IMR-90 (cell line): ENCODE measurements at places on chromosomes 5 and 9.

- H3K27ac ChIP-seq = no peak overlapping the region
- no peaks in the 10 kb centered on the region; the same call in none of the 2 replicates for H3K27me3 ChIP-seq
- no peaks in the 10 kb centered on the region for H3K4me1 ChIP-seq
- DNase-seq = no peak
Observed at GRCh38 chr5:62139741-62140140, 166.3 kb upstream of the KIF2A start.

DNA sequence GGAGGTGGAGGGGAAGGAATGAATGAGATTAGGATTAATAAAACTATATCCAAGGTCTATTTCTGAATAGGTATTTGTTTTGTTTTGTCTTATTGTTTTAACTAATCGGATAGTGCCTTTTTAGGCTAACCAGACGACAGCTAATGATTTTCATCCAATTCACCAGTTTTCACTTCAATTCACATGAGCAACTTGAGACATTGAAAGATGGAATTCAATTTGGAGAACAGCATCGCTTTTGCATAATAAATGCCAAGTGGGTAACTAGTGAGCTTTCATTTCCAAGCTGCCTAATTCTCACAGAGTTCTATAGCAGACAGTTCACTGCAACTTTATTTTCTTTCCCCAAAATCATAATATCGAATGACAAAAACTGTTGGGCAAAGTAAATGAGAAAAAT lies 5.0 kb downstream of the AGXT2 start:
- no peaks in the 10 kb centered on the region for H3K27me3 ChIP-seq
- no peak overlapping the region for H3K27ac ChIP-seq
- no peaks in the 10 kb centered on the region for H3K36me3 ChIP-seq

- no peaks in the 10 kb centered on the region for H3K27me3 ChIP-seq
- H3K36me3 ChIP-seq = peaks cover 16% of the 10 kb centered on the region; the same call in 1 of the 2 replicates
- no peak overlapping the region for H3K27ac ChIP-seq
Observed at GRCh38 chr9:134408939-134409737, 82.9 kb downstream of the RXRA start.

DNA sequence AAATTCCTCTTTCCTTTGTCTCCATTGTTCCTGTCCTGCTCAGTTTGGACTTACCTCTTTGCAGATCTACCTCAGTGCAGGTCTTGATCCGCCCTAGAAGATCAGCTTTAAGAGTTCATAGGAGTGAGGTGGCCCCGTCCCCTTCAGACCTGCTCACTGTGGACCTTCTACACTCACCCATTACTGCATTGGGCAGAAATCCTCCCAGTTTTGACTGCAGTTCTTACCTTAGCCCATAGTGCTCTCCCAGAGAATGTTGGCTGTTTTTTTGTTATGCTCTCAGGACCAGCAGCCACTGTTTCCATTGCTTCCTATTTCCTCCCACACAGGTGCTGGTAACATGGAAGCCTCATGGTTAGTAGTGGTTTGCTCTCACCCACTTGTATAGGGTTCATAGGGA lies 63.3 kb downstream of the GALNT10 start:
- no peak overlapping the region for H3K4me3 ChIP-seq
- H3K36me3 ChIP-seq = no peaks in the 10 kb centered on the region
- no peak overlapping the region for H3K27ac ChIP-seq
- no peaks in the 10 kb centered on the region for H3K27me3 ChIP-seq
- no peaks in the 10 kb centered on the region for H3K4me1 ChIP-seq

- H3K27me3 ChIP-seq = no peaks in the 10 kb centered on the region
- H3K27ac ChIP-seq = no peak overlapping the region
- DNase-seq = no peak
Observed at GRCh38 chr5:95068289-95068910, 216.5 kb downstream of the MCTP1 start.

DNA sequence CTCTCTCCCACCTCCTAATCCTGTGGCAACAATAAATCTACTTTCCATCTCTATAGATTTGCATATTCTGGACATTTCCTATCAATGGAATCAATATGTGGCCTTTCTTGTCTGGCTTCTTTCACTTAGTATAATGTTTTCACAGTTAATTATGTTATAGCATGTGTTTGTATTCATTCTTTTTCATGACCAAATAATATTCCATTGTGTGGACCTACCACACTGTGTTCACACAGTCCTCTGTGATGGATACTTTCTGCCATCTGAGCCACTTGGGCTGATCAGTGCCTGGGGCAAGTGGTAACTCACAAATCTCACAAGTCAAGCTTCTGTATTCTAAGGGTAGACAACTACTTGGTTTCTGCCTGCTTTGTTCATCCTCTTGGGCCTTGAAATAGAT lies 48.7 kb upstream of the POMT1 start:
- H3K4me3 ChIP-seq = no peak overlapping the region
- H3K36me3 ChIP-seq = peaks cover 45% of the 10 kb centered on the region
- no peak for DNase-seq
- H3K27ac ChIP-seq = no peak overlapping the region
- no peaks in the 10 kb centered on the region for H3K27me3 ChIP-seq

DNA sequence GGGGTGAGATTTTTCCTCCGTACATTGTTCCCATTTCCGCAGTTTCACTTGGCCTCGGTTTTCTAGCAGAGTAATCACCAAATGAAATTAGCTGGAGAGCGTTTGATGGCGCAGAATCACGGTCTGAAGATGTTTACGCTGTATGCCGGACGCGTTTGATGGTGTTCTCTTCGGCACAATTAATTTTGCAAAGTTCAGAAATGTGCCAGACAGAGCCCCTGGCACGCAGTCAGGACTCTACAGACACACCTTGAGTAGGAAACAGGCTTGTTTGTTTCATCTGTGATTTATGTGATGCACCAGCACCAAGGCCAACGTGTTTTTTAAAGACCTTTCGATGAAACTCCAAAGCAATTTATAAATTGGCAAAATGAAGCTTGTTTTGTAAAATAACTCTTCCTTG lies 863 bp upstream of the LIFR start:
- no peaks in the 10 kb centered on the region for H3K4me1 ChIP-seq
- H3K36me3 ChIP-seq = no peaks in the 10 kb centered on the region
- DNase-seq = no peak
- peak overlapping the region; percentile 97 for H3K27ac ChIP-seq
- H3K27me3 ChIP-seq = peaks cover 4% of the 10 kb centered on the region; the same call in 1 of the 2 replicates
- H3K4me3 ChIP-seq = peak overlapping the region; percentile 63

DNA sequence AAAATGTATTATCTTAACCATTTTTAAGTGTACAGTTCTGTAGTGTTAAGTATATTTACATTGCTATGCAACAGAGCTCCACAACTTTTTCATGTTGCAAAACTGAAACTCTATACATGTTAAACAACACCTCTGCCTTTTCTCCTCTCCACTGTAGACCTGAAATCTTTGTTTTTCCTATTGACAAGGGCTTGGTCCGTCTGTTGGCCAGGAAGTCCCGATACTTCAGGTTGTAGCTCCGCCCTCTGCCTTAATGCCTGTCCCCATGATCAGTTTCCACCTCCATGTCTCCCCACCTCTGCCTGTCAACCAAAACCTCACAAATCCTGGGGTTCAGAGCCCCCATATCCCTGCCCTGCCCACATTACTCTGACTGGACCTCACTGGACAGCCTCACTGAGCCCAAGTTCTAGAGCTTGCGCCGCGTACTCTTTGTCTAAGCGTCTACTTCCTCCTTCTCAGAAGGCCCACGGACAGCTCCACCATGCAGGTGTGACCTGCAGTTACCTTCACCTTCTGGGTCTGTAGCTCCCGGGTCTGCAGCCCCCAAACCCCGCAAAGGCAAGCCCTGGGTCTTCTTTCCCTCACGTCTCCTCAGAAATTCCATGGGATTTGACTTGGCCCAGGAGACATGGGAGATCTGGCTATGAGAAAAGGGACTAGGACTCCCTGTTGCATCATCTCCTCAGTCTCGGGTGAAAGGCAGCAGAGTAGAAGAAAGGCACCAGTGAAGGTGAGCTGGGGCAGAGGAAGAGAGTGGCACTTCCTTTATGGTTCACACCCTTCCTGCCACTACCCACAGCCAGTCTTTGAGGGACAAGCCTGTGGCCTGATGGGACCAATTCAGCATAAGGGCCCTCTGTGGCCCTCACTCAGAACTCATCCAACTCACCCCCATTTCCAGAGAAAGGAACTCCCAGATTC lies 8.0 kb downstream of the GLIPR2 start:
- DNase-seq = no peak
- peaks cover 24% of the 10 kb centered on the region for H3K4me1 ChIP-seq
- H3K36me3 ChIP-seq = peaks cover 48% of the 10 kb centered on the region

DNA sequence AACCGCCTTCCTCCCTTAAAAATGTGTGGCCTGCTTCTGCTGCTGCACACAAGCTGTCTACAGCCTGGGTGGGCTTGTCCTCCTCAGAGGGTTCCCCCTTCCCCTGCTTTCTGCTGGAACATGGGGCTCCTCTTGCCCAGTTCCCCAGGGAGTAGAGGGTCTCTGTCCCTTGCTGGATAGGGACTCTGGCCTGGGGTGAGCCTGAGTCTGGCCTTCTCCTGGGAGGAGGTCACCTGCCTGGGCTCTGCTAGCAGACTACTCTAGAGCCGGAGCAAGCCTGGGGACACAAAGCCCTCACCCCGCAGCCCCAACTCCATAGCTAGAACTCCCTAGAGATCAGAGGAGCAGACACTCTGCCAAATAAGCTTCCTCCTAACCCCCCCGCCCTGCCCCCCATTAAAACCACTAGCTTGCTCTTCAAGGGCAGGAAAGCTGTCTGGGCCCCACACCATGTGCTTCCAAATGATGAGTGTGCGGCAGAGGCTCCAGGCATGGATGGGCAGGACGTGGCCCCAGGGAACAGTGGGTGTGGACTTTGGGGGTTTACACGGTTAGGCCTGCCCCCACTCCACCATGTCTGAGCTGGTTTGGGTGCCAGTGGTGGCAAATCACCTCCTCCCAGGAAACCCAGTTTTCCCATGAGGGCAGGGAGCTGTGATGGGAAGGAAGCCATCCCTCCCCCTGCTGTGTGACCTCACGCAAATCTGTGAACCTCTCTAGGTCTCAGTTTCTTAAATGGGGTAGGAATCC lies 10.0 kb downstream of the TCF7 start:
- no peaks in the 10 kb centered on the region for H3K27me3 ChIP-seq
- DNase-seq = peak; percentile 69
- H3K36me3 ChIP-seq = peaks cover 6% of the 10 kb centered on the region
- H3K27ac ChIP-seq = peak overlapping the region; percentile 25; the same call in 1 of the 2 replicates

GRCh38 chr9:21154018-21154608 lies 12.3 kb downstream of the IFNA21 start:
- no peaks in the 10 kb centered on the region for H3K27me3 ChIP-seq
- peak; percentile 1 for DNase-seq
- no peaks in the 10 kb centered on the region for H3K4me1 ChIP-seq
- no peak overlapping the region for H3K27ac ChIP-seq
- H3K4me3 ChIP-seq = no peak overlapping the region

GRCh38 chr5:150527808-150528207 lies 19.9 kb downstream of the NDST1 start:
- H3K27me3 ChIP-seq = no peaks in the 10 kb centered on the region
- no peak for DNase-seq
- peaks cover 31% of the 10 kb centered on the region for H3K4me1 ChIP-seq
- peaks cover 45% of the 10 kb centered on the region for H3K36me3 ChIP-seq
- H3K27ac ChIP-seq = no peak overlapping the region
- H3K4me3 ChIP-seq = no peak overlapping the region

- no peak overlapping the region for H3K4me3 ChIP-seq
- no peaks in the 10 kb centered on the region for H3K27me3 ChIP-seq
- H3K27ac ChIP-seq = no peak overlapping the region
- H3K36me3 ChIP-seq = 0 out of 2 replicates have a peak, but pooled peaks cover 1% of the 10 kb centered on the region
- H3K4me1 ChIP-seq = no peaks in the 10 kb centered on the region
Observed at GRCh38 chr9:34262971-34263370, 66.1 kb downstream of the KIF24 start.

- H3K27me3 ChIP-seq = no peaks in the 10 kb centered on the region
- no peaks in the 10 kb centered on the region for H3K36me3 ChIP-seq
- H3K27ac ChIP-seq = peak overlapping the region; percentile 68
- H3K4me3 ChIP-seq = no peak overlapping the region
- peak; percentile 75 for DNase-seq
Observed at GRCh38 chr9:16044579-16044881, 491.7 kb downstream of the CCDC171 start.

GRCh38 chr5:75551471-75551870 lies 39.8 kb downstream of the POLK start:
- no peaks in the 10 kb centered on the region for H3K27me3 ChIP-seq
- peak; percentile 70 for DNase-seq
- H3K4me1 ChIP-seq = no peaks in the 10 kb centered on the region
- H3K4me3 ChIP-seq = no peak overlapping the region
- peaks cover 9% of the 10 kb centered on the region for H3K36me3 ChIP-seq
- H3K27ac ChIP-seq = no peak overlapping the region

DNA sequence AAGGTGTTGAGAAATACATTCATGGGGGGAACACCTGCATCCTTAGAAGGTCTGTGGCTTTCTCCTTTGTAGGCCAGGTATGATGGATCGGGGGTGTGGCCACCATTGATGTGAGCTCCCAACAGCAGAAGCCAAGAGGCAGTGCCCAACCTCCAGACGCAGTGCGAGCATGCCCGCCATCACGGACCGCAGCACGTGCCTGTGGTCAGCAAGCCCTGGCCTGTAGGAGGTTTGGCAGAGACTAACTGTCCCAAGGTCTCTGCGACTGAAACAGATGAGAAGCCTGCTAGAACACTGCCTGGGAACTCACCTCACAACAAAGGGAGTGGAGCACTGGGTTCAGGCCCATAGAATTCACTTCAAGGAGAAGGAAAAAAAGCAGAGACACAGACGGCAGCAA lies 31.9 kb upstream of the ZNF354A start:
- H3K27ac ChIP-seq = no peak overlapping the region
- H3K4me1 ChIP-seq = no peaks in the 10 kb centered on the region
- H3K27me3 ChIP-seq = no peaks in the 10 kb centered on the region
- no peak for DNase-seq
- H3K4me3 ChIP-seq = no peak overlapping the region

GRCh38 chr5:95822043-95822541 lies 434 bp downstream of the GLRX start:
- peaks cover 31% of the 10 kb centered on the region for H3K4me1 ChIP-seq
- peaks cover 16% of the 10 kb centered on the region for H3K36me3 ChIP-seq
- H3K27ac ChIP-seq = peak overlapping the region; percentile 96
- H3K4me3 ChIP-seq = peak overlapping the region; percentile 92
- peak; percentile 25 for DNase-seq
- no peaks in the 10 kb centered on the region for H3K27me3 ChIP-seq

DNA sequence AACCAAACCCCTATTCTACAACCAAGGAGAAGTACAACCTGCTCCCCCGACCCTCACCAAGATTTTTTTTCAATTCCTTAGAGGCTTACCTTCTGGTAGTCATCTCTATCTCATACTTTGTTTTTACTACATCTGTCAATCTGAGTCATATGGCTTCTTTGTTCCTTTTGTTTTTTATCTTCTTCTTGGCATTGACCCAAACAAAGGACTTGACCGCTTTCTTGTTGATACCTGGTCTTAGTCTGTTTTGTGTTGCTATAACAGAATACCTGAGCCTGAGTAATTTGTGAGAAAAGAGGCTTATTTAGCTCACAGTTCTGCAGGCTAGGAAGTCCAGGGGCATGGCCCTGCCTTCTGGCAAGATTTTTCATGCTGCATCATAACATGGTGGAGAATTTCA lies 352.7 kb downstream of the MLLT3 start:
- H3K4me3 ChIP-seq = no peak overlapping the region
- no peaks in the 10 kb centered on the region for H3K36me3 ChIP-seq
- no peak overlapping the region for H3K27ac ChIP-seq
- no peak for DNase-seq

GRCh38 chr9:95031711-95032461 lies 285.6 kb downstream of the FANCC start:
- peaks cover 39% of the 10 kb centered on the region for H3K4me1 ChIP-seq
- no peak for DNase-seq
- H3K4me3 ChIP-seq = no peak overlapping the region
